ENCODE measurements at places on chromosomes 2 and 18.

DNA sequence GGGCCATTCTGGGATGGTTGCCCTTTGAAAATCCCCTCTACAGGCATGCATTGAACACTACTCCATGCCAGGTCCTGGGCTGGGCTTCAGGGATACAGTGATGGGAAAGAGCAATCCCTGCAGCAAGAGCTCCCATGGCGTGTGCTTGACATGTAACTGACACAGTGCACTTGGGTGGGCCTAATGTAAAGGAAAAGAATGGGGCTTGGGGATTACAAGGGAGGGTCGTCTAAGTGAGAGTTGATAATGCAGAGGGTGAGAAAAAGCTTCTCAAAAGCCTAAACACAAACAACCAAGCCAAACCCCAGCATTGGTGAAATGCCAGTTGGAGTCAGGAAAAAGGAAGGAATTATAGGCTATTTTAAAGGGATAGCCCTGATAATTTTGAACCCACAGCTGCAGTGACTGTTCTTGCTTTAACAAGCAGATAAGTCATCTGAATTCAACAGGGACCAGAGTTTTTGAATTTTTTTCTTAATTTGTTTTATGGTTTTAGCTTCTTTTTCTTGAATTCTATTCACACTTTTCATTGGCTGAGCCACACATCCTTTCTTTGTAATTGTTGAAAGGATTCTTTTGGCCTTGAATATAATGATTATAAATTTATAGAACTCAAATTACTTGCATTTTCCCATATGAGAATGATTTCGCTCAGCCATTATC is 308.7 kb downstream of the LPIN1 start:
- no peak for DNase-seq

GRCh38 chr2:170229744-170230143 is 51.8 kb downstream of the MYO3B start:
- no peak for DNase-seq

GRCh38 chr18:2939317-2939716 is 73.6 kb downstream of the LPIN2 start:
- DNase-seq: no peak

GRCh38 chr2:217599906-217600305 is 402.9 kb downstream of the TNS1 start:
- no peak for DNase-seq

- DNase-seq: no peak
Observed at GRCh38 chr2:202695166-202695565, 60.4 kb downstream of the FAM117B start.

GRCh38 chr2:134583462-134583861 is 135.3 kb downstream of the TMEM163 start:
- no peak for DNase-seq

DNA sequence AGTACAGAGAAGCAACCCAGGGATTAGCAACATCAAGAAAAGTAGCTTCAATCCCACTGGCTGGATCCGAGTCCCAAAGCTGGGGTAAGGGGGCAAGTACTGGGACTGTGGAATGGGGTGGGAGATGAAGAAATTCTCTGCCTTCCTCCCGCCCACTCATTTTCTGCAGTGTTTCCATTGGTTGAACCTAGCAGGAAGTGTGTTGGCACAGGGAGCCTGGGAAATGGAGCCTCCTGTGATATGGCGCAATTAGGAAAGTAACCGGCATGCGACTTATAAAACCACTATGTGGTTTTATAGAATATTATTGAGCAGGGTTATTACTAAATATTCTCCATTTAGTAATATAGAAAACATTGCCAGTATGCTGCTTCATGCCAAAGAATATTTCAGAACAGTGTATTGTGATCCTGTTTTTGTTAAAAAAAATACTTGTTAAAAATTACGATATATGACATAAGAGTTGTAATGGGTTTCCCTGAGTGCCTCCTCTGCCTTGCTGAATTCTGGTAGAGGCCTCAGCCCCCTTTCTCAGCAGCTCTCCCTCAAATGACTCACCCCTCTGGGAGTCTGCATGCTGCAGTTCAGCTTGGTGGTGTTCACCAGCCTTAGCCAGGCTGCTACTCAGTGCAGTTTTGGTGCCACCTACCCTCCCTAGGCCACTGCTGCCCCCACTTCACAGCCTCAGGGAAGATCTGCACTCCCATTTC is 60.5 kb downstream of the HK2 start:
- DNase-seq: no peak

DNA sequence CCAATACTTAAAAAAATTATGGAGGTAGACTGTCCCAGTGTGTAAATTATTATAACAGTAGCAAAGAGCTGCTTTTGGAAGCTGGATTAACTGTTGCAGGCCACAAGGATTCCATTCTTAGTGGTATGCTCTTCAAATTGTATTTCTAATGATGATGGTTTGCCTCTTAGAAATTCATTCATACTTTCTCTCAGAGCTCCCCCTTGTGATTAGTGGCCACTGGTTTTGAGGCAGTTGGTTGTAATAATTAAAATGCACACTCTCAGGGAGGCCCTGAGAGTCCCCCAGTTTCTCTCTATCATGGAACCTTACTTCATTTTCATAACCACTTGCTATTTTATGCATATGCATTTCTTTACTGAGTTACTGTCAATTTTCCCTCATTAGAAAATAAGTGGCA is 122.5 kb downstream of the PLA2R1 start:
- DNase-seq: no peak

GRCh38 chr2:196316050-196316430 is 144.7 kb upstream of the STK17B start:
- no peak for DNase-seq

DNA sequence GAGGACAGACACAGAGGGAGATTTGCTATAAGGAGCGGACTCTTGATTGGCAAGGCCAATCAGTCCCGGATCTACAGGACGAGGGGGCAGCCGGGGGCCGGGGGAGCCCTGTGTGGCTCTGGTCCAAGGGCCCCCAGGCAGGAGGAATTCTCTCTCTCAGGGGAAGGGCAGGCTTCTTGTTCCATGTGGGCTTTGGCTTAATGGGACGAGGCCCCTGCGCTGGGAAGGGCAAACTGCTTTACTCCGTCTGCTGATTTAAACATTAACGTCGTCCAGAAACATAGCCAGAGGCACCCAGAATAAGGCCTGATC is 75.9 kb downstream of the TMEM18 start:
- no peak for DNase-seq

DNA sequence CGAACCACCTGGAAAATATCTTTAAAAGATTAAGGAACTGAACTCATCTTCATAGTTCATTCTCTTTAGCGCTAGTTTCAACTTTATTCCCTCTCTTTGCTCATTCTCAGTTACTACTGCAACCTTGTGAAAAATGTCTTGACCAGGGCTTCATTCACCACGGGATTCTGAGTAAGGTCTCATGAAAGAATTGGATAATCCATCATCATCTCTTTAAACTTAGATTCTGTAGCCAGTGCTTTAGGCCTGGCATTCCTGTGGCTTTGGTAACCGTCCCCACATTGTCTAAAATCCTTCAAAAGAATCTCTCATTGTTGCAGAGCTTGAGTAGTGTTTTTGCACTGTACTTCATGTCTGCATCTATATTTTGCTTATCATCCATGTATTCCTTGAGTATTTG is 229.5 kb downstream of the ETAA1 start:
- DNase-seq: no peak
